ENCODE measurements at places on chromosomes 1 and 21.
A peak's percentile ranks its signal among the peaks of the same experiment; 100 is the strongest.

GRCh38 chr21:35641271-35642016 lies 418.9 kb downstream of the SETD4 start:
- DNase-seq: no peak

DNA sequence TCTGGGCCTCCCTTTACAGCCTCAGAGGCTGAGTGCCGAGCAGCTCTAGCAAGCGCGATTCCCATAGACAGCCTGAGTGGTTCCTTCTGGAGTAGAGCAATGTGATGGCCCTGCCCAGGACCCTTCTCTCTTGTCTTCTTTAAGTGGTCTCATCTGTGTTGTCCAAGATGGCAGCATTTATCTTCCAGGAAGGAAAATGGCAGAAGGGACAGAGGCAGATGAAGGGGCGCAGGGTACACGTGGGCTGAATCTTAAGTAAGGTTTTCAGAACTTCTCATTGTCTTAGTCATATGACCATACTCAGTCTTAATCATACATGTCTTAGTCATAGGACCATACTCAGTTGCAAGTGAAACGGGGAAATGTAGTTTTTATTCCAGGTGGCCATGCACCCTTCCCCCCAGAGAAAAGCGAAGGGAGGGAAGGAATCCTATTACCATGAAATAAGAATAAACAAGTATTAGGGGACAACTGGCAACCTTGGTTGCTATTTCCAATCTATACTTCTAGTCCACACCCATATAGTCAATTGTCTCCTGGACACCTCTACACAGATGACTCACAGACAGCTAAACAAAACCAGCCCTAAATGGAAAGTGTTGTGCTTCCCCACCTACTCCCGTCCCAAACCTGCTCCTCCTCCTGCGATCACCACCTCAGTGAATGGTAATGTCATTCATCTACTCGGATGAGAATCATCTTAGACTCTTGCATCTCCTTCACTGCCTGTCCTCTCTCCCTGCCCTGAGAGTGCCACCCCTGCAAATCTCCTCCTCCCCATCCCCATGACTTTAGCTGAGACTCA lies 13.3 kb downstream of the OVAAL start:
- no peak for DNase-seq

- DNase-seq: peak; percentile 88
Measured at GRCh38 chr1:37471345-37472231, 2.8 kb upstream of the ZC3H12A start.

DNA sequence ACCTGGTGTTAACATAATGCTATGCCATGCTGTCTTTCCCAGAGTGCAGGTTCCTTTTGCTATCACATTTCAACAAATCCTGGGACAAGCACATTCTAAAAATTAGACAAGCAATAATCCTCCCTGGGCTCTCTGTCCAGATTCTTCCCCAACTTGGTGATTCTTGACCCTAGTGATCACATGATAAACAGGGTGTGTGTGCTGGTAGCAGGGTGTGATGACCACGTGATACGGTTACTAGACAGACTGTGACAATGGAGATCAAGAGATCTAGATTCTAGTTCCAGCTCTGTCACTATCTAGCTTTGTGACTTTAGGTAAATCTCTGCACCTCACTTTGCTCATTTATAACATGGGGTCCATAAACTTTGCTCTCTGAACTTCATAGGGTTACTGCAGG lies 61.9 kb upstream of the HSD17B7 start:
- no peak for DNase-seq

- no peak for DNase-seq
Measured at GRCh38 chr1:31289021-31289420, 7.6 kb downstream of the SNRNP40 start.

- no peak for DNase-seq
Measured at GRCh38 chr21:45570826-45571601, 28.8 kb upstream of the SLC19A1 start.

- DNase-seq: peak; percentile 29
Measured at GRCh38 chr1:155051777-155052398, 772 bp downstream of the ADAM15 start.

- no peak for DNase-seq
Measured at GRCh38 chr1:25682059-25682601, 65.5 kb downstream of the MAN1C1 start.
